Right hindlimb (tissue), 1 donor: ENCODE measurements at places on chromosomes 1 and 21.

DNA sequence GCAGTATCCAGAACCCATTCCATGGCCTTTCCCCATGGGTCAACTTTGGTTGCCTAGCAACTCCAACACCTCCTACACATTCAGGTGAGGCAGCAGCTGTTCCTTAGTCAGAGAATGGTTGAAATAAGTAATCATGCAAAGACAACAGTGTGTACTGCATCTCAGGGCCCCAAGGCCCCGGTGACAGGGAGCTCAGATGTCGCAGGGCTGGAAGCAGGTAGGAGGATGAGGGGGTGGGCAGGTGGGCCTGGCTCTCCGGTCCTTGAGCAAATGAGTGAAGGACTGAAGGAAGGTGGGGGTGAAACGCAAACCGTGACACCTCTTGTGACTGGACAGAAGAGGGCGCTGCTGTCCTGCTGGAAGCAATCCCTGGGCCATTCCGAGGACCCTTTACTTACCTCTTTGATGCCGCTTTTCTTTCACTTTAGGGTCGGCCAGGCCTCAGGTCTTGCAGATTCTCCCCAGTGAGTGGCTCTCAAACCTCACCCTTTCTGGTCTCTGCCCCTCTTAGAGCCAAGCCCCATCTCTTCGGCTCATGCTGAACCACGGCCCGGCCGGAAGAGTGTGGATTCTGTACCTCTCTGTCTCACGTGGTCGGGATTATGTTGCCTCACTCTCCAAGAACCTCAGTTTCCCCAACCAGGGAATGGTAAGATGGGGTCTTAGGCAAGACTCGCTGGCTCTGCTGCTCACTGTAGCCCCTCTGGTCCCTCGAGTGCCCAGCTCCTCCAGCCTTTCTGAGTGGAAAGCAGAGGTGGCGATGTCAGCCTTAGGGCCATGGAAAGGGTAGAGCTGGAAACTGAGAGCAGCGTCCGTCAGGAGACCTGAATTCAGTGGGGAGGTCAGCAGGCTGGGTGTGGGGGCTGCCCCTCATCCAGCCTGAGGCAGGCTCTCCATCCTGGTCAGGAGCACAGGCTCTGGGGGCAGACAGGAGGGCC is 5.6 kb upstream of the KCNA10 start:
- peak; percentile 38 for DNase-seq

- no peak for DNase-seq
These were observed 37.3 kb upstream of the ACTL8 start for GRCh38 chr1:17717594-17718535.

DNA sequence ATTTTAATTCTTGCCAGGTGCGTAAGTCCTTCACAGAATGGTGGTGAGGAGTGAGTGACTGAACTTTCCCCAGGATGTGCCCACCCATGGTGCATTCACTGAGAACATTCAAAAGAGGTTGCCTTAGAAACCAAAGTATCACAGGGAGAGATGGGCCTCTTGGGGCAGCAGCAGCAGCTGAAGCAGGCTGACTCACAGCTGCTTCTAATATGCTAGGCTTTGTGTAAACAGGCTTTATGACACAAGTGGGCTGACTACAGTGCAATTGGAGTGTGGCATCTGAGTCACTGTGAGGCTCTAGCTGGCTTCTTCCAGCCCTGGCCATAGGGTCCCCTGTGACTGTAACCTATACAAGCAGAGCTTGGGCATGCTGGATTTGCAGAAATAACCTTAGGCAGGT is 12.6 kb downstream of the PIGP start:
- peak; percentile 80 for DNase-seq

- peak; percentile 35 for DNase-seq
These were observed 4.6 kb downstream of the MIB2 start for GRCh38 chr1:1619917-1620361.

DNA sequence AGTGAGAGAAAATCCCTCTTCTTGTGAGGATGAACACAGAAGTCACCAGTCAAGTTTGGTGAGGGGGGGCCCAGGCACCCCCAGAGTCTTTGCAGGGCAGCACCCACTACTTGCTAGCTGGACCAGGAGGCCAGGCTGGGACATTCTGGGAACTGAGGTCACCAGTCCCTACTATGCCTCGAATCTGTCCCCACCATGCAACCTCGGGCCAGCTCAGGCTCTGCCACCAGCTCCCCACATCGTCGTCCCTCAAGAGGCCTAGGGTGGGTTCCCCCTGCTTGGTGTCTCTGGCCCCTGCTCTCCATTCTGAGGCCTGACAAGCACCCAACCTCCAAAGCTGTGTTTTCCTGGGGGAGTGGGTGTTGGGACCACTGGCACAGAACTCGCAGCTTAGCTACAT is 22.2 kb upstream of the ZNF678 start:
- no peak for DNase-seq

- DNase-seq, result no peak
These were observed 252.7 kb downstream of the DISC1 start for GRCh38 chr1:231879296-231879695.

GRCh38 chr21:26715878-26716506 is 129.2 kb downstream of the ADAMTS1 start:
- peak; percentile 41 for DNase-seq

DNA sequence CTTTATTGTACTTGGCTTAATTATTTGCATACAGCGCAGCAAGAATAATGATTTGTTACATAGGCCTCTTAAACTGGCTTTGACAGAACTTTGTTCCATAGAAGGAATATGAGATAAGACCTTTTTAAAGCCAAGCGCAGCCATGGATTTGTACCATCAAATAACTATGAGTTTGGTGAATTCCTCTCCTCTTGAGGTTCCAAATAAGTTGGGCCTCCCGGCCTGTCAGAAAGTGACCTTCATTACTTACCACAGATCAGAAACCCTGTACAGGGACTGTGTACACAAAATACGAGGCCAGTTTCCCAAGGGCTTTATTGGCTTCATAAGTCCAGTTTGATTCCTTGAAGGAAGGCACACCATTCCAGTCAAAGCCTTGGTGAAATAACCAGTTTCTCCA is 21.8 kb upstream of the HSD3B1 start:
- DNase-seq, result no peak

DNA sequence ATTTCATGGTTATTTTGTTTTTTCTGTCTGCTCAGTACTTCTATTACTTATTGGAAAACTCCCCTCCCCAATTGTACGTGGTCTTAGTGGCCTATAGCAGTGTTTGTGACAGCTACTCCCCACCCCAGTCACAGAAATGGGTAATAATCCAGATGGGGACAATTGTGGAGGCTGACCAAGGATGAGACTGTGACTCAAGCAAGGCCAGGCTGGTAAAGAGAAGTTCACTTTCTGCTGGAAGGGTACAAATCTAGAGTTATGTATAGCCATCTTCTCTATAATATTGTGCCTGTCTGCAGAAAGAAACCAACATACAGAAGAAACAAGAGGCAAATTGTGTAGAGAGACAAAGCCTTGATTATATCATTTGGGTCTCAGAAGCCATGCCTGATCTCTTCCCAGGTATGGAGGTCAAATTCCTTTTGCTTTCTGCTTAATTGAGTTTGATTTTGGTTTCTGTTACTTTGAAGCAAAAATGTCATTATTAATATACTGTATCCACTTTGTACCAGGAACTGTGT is 270.4 kb downstream of the HLX start:
- no peak for DNase-seq

DNA sequence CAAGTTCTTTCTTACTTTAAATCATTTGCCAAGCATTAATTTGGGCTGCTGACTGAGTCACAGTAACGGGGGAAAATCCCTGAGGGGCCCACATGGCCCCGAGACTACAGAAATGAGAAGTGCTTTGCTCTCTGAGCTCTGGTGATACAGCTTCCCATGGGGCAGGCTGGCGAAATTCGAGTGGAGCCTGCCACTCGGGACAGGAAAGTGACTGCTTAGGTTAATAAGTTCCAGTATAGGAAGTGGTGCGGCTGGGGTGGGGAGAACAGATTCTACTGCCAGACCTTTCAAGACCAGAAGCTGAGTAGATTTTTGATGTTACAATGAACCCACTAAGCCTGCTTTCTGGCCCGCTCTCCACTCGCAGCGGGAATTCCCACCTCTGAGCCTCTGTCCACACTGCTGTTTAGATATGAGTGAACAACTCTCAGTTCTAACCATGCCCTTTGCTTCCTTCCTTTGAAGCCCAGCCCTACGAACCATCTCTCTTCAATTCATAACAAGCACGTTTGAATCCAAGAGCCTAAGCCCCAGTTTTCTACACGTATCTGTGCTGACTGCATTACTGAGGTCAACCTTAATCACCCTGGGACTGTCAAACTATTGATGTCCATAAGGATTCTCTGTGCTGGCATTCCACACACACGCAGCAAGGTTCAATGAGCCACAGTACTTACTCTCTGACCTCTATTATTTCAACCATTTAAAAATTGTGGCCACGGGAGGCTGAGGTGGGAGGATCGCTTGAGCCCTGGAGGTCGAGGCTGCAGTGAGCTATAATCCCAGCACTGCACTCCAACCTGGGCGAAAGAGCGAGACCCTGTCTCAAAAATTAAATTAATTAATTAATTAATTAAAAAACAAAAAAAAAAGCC is 9.6 kb downstream of the ZBTB17 start:
- DNase-seq, result no peak

DNA sequence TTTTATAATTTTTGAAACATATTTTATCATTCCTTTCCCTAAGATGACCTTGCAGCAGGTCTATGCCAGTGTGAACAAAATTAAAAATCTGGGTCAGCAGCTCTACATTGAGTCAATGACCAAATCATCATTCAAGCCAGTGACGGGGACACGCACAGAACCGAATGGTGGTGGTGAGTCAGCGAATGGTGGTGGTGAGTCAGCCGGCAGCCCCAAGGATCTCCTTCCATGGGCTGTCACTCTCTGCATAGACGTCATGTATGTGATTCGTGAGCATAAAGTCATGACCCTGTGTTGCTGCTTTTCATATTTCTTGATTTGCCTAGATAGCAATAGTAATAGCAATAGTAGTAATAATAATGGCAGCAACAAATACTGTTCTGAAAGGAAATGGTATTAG is 26.3 kb downstream of the PER3 start:
- no peak for DNase-seq

GRCh38 chr1:204411451-204412204 is at the start of gene PPP1R15B:
TSS of gene PPP1R15B (minus strand) at chr1:204411817. CDS start at chr1:204411411, 406 bp downstream.
- peak; percentile 99 for DNase-seq

- no peak for DNase-seq
These were observed 145.4 kb upstream of the KCTD3 start for GRCh38 chr1:215421744-215422143.

- no peak for DNase-seq
These were observed 38.5 kb upstream of the BMP8B start for GRCh38 chr1:39827201-39827600.

GRCh38 chr1:44239331-44239960 is 26.2 kb downstream of the DMAP1 start:
- peak; percentile 42 for DNase-seq

GRCh38 chr1:175434283-175434860 is 241.8 kb upstream of the KIAA0040 start:
- no peak for DNase-seq

GRCh38 chr1:192892934-192893333 is 84.1 kb downstream of the RGS2 start:
- DNase-seq, result no peak

DNA sequence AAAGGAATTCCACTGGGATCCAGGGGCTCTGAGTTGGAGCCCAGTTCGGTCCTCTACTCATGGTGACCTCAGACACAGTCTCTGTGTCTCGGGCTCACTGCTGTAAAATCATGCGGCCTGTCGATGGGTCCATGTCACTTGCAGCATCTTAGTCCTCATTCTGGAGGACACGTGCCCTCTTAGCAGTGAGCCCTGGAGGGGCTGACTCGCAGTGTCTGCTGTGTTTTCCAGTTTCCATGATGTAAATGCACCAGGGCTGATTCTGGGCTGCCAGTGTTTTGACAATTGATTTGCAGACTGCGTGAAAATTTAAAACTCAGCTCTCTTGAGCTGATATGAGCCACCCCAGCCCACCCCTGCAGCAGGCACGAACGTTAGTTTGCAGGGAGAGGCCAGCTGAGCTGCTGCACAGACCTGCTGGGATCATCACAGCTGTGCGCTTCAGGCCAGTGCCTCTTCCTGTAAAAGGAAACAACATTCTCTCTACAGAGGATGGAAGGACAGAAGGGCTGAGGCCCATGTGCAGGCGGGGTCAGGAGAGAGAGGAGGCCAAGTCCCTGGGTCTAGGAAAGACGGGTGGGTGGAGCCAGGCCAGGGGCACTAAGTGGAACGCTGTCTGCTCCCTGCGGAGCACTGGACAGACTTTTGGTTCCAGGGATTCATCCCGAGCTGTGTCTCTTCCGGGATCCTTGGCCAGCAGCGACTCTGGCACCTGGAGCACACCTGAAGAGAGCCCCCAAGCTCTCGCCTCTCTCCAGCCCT is 42.6 kb downstream of the RSPH1 start:
- peak; percentile 62 for DNase-seq

GRCh38 chr21:34189506-34189905 is 116.1 kb downstream of the MRPS6 start:
- no peak for DNase-seq

DNA sequence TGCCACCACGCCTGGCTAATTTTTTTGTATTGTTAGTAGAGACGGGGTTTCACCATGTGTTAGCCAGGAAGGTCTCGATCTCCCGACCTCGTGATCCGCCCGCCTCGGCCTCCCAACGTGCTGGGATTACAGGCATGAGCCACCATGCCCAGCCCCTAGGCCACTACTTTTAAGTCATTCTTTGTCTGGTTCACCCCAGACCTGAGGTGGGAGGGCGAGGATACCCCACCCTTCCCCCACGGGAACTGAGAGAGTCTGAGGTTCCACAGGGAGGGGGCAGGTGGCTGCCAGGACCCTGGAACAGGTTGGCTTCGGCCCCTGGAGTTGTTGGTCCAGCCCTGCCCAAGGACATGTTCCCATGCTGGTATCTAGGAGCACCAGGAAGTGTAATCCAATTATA is 7.7 kb upstream of the SDC3 start:
- DNase-seq, result no peak

GRCh38 chr21:46431448-46431847 is 27.2 kb upstream of the DIP2A start:
- DNase-seq, result no peak

- no peak for DNase-seq
These were observed 66.4 kb upstream of the IL12RB2 start for GRCh38 chr1:67241200-67241746.

GRCh38 chr1:218473522-218473921 is 128.4 kb downstream of the TGFB2 start:
- DNase-seq, result no peak

- DNase-seq, result no peak
These were observed 14.0 kb downstream of the LBR start for GRCh38 chr1:225413708-225414375.

- no peak for DNase-seq
These were observed 22.1 kb upstream of the SSX2IP start for GRCh38 chr1:84712276-84712874.

DNA sequence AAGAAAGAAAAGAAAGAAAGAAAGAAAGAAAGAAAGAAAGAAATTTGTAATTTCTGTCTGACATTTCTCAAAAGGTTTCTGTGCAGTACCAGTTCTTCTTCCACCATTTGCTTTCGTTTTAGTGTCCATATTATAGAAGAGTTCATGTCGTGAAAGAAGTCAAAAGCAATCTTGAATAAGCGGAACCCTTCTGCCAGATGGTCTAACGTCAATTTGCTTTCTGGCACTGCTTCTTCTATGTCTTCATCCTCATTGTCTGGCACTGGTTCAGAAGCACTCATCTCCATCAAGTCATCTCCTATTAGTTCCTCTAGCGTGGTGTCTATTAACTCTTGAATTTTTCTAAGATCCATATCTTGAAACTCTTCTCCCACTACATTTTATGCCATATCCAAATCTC is 170.0 kb upstream of the KCTD3 start:
- no peak for DNase-seq
